Kidney (tissue), 22 donors: ENCODE measurements at places on chromosomes 2 and 18.

DNA sequence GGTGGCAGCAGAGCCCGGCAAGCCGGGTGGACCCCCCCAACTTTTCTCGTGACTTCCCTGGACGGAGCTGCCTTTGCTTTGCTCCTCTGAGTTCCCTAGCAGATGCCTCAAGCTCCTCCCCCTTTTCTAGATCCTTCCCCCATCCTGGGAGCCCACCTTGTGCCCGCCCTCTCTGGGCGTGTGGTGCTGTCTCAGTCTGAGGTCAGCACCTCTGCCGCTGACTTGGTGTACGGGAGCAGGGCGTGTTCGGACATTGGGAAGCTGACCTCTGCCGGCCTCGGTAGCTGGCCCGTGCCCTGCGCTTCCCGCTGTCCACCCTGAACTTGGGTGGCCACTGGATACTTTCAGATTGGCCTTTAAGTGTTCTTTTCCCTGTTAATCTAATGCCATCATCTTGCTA lies 19.6 kb upstream of the ESPNL start:
- DNase-seq = no peak

DNA sequence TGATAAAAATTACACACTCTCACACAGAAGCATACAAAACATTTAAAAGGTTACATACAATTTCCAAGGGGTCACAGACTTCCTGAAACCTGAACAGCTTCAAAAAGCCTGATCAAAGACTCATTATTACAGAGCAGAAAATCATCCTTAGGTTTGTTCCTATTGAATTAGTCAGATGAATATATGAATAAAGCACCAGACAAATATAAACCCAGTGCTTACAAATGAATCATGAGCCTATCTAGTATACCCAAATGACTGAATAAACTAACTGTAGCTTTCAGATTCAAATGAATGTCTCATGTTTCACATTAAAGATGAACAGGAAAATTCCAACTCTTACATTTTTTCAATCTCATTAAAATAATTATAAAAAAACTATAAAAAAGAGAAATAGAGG lies 550.3 kb downstream of the SUCLG1 start:
- DNase-seq = no peak

DNA sequence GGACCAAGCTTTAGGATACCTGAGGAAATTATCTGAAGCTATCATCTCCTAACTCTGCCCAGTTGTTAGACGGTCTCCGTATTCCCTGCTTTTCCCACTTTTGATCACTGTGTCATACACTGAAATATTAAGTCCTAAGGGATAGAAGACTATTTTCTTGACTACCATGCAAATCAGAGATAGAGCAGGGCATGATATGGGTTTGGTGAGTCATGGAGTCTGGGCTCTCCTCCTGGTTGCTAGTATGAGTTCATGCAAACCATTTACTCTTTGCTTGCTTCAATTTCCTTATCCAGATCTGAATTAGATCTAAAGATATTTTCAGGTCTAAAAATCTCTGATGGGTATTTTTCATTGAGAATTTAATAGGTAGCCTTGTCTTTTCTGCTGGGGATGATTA lies 55.0 kb downstream of the EHBP1 start:
- no peak for DNase-seq

- DNase-seq = peak; percentile 60
Observed at GRCh38 chr18:79614211-79614955, 65.2 kb upstream of the CTDP1 start.

- DNase-seq = no peak
Observed at GRCh38 chr18:13580991-13581390, 145.4 kb downstream of the FAM210A start.
